ENCODE measurements at places on chromosomes 1 and 21.

DNA sequence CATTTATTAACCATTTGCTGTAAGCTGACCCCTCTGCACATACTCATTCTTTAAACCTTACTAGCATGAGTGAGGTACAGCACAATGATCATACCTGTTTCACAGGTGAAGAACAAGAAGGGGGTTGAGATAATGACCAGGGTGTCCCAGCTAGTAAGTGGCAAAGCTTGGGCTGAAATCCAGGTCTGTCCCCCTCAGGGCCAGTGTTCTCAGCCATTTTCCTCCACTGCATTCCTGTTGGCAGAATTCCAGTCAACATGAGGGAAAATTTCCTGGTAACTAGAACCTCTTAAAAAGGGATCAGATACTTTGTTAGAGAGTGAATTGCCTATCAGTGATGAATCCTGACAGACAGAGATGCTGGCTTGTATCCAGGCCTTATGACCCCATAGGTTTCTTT lies 48.1 kb downstream of the SPATA46 start:
- no peak for DNase-seq

GRCh38 chr1:181759481-181759880 lies 276.2 kb downstream of the CACNA1E start:
- no peak for DNase-seq

DNA sequence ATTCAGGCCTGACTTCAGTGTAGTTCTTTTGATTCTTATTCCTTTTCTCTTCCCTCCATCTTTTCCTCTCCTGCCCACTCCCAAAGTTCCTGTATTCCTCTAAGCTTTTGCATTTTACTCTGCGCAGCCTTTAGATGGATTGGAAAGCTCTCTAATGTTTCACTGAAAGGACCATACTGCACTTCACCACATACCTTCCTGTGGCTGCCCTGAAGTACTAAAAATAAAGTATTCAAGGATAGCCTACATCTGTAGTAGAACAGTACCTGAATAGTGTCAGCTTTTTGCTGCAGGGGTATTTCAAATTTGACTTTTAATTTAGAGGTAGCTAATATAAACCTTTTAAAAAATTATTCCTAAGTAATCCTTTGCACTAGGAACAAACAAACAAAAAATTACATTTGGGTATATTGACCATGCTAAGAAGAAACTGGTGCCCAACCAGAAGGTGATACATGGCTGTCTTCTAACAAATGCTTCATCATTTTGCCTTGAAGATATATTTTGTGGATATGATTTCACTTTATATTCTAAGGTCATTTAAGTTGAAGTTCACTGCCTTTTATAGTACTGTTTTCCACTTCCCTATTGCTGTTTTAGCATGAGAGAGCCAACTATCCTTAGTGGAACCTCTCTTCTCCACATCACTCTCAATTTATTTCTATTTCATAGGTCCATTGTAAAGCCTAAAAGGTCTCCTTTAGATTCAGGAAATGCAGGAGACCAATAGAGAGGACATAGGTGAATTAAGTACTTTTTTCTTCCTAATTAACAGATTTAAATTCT lies 22.8 kb downstream of the FAM20B start:
- DNase-seq, result no peak

- DNase-seq, result no peak
These were observed 17.3 kb downstream of the SLC45A1 start for GRCh38 chr1:8335246-8335645.

DNA sequence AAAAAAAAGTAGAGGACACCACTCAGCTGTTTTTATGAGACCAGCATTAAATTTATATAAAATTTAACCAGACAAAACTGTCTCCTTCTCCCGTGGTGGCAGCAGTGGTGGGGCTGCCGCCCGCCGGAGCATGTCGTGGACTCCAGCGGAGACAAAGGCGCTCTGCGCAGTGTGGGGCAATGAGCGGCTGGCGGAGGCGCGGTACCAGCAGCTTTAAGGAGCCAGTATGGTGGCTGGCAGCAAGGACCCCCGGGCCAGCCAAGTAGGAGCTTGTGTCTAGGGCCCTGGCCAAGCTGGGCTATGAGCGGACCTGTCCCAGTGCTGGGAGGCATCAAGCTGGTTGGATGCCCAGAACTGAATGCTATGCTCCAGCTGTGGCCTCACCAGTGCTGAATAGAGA lies 2102.9 kb downstream of the NCAM2 start:
- DNase-seq, result no peak

GRCh38 chr1:233689017-233689747 lies 75.3 kb downstream of the KCNK1 start:
- no peak for DNase-seq

DNA sequence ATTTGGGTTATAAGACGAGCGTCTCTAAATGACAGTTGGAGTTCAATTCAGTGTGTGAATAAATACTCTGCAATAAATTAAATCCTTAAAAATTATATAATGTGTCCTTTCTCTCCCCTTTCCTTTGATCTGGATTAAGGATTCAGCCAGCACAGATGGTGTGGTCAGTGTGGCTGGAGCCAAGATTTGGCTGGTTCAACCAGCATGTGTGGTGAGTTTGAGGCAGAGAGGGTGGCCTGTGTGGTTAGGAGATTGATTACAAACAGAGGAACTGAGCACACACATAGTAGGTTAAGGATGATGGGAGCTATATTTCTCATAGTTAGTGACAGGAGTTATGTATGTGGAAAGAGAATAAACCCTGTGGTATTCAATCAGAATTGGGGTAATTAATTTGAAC lies 14.2 kb upstream of the AMIGO1 start:
- no peak for DNase-seq

- peak; percentile 27 for DNase-seq
These were observed 13.6 kb upstream of the C1orf185 start for GRCh38 chr1:51088474-51088873.

DNA sequence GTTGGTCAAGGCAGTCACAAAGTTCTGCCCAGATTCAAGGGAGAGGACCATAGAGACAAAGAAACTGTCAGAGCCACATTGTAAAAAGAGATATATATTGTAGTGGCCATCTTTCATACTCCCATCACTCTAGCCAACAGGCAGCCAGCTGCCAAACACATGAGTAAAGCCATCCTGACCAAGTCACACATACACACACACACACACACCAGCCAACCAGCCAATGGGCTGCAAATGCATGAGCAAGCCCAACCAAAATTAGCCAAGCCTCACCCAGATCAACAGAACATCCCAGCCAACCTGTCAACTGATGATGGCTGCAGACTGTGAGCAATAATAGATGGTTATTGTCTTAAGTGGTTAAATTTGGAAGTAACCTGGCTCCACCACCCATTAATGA lies 120.7 kb downstream of the SEC16B start:
- no peak for DNase-seq

- DNase-seq, result no peak
These were observed 11.0 kb downstream of the HYI start for GRCh38 chr1:43442756-43443155.

GRCh38 chr1:118032883-118033282 lies 103.3 kb downstream of the WDR3 start:
- no peak for DNase-seq

DNA sequence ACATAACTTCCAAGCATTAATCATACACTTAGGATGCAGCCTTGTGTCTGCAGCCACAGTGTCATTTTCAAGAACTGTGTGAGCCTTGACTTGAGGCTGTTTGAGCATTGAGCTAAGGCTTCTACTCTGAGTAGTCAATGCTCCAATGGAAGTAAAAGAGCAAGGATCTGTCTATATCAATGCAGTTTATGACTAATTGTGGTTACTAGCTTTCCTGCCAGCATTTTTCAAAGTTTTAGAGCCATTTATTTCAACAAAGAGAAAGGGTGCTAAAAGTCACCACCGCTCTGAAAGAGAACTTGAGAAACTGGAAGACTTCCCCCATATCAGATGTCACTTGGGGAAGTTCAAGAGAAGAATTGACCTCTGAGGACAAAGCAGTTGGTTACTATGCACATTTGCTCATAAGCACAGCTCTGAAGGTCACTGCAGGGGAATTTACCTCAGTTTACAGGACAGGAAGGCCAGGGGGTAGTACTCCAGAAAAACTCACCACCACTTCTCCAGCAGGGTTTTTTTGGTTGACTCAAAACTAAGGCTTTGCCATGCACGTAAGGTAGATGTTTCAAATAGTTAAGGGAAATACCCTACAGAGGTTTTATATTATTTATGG lies 24.5 kb upstream of the RGS1 start:
- DNase-seq, result peak; percentile 72

DNA sequence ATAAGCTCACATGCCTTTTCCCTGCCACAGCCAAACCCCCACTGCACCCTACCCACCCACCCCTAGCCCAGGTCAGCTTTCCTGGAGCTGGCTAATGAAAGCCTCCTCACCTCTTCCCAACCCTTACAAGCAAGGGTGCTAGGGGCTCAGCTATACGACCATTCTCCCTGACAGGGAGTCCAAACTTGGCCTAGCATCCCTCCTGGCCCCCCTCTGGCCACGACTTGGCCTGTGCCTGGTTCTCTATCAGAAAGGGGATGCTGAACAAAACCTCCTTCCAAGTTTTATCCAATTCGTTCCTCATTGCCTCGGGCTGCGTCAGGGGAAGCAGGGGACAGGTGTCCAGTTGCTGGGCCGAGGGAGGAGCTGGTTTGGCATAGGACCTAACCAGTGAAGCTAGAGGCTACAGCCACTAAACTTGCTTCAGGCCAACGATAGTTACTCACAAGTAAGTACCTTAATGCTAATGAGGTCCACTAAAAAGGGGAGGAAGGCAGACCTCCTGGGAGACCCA lies 8.6 kb downstream of the TMEM81 start:
- DNase-seq, result no peak

DNA sequence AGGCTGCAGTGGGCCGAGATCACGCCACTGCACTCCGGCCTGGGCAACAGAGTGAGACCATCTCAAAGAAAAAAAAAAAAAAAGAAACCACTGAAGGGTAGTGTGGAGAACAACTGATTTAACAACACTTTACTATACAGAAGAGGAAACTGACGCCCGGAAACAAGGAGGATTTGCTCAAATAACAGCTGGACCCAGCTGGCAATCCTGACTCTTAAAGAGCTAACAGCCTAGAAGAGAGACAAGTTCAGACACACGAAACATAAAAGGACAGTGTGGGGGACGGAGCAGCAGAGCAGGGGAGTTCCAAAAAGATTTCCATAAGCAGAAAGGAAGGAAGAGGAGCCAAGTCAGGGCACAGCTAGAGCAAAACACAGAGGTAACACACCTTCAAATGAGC lies 4.4 kb downstream of the ECHDC2 start:
- no peak for DNase-seq

DNA sequence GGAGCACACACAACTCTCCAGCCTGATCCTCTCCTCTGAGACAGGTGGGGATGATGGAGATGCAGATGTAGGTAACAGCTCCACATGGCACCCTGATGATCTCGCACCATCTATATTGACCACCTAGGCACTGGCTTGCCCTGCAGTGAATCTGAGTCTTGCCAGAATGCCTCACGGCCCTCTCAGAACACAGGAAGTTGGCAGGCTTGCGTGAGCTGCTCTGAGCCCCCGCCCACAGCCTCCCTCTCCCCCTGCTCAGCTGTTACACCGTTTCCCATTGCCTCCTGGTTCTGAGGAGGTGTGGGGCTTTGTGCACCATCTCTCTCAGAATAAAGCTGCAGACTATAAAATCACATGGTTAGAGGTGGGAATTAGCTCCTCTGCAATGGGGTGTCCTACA lies 48.0 kb downstream of the URB2 start:
- DNase-seq, result no peak

- no peak for DNase-seq
These were observed 12.6 kb upstream of the EDN2 start for GRCh38 chr1:41497056-41497440.

DNA sequence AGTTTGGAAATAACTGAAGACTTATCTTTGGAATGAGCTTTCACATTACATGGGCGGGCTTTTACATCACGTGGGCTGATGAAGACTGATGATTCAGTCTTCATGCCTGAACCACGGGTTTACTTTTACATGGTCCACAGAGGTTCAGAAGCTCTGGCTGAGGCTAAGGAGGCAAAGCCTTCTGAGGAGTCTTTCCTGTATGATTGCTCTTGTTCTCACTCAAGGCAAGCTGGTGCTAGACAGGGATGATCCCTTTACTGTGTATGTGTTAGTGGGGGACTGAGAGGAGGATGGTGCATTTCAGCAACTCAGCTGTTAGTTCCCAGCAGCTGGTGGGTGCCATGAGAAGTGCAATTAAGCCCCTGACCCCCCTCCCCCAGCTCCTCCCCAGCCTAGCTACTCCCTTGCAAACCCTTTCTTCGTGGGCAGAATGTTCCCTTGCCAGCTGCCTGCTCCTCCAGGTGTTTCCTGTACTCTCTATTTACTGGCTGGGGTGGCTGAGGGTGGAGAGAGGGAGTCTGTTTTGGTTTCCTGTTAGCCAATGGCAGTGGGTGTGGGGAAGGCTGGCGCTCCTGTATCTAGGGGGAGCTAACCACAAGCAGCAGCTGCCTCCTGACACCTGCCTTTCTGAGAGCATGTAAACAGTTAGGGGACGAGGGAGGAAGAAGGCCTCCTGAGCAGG lies 15.4 kb downstream of the BTG2 start:
- peak; percentile 63 for DNase-seq

GRCh38 chr1:179082999-179083335 lies 1.1 kb downstream of the TOR3A start:
- peak; percentile 68 for DNase-seq

GRCh38 chr1:187234706-187235105 lies 406.0 kb downstream of the PLA2G4A start:
- no peak for DNase-seq

DNA sequence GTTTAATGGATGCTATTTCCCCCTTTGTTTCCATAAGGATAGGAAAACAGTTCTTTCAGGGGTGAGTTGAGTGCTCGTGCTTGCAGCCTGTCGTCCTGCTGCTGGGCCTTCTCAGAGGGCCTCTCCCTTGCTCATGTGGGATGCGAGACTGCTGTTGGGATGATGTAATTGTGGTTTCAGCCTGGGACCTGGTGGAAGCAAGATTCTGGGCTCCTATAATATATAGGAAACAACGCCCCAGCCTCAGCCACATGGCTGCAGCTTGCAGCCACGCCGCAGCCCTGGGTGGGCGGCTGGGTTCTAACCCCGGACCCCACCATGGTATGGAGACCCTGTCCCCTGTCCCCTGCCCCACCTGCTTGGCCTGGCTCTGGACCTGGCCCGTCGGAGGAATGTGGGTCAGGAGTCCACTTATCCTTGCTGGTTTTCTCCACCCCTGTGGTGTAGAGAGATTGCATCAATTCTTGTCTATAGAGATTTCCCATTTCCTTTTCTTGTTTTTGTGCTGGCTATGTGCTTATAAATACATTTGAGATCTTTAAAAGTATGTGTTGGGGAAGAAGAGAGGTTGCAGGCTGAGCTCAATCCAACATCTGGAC lies 357.8 kb downstream of the SIPA1L2 start:
- no peak for DNase-seq

GRCh38 chr1:155976913-155977689 lies 1.2 kb downstream of the ARHGEF2 start:
- no peak for DNase-seq

- no peak for DNase-seq
These were observed 16.8 kb upstream of the CNTN2 start for GRCh38 chr1:205026181-205026580.

All from suppressor macrophage (primary cell).